Endothelial cell (in vitro differentiated cells): ENCODE measurements at places on chromosomes 1 and 21.

GRCh38 chr1:12177999-12178441, 11.2 kb downstream of the TNFRSF1B start:
- DNase-seq: no peak

- DNase-seq: no peak
Measured at GRCh38 chr1:4690951-4691675, 36.7 kb downstream of the AJAP1 start.

DNA sequence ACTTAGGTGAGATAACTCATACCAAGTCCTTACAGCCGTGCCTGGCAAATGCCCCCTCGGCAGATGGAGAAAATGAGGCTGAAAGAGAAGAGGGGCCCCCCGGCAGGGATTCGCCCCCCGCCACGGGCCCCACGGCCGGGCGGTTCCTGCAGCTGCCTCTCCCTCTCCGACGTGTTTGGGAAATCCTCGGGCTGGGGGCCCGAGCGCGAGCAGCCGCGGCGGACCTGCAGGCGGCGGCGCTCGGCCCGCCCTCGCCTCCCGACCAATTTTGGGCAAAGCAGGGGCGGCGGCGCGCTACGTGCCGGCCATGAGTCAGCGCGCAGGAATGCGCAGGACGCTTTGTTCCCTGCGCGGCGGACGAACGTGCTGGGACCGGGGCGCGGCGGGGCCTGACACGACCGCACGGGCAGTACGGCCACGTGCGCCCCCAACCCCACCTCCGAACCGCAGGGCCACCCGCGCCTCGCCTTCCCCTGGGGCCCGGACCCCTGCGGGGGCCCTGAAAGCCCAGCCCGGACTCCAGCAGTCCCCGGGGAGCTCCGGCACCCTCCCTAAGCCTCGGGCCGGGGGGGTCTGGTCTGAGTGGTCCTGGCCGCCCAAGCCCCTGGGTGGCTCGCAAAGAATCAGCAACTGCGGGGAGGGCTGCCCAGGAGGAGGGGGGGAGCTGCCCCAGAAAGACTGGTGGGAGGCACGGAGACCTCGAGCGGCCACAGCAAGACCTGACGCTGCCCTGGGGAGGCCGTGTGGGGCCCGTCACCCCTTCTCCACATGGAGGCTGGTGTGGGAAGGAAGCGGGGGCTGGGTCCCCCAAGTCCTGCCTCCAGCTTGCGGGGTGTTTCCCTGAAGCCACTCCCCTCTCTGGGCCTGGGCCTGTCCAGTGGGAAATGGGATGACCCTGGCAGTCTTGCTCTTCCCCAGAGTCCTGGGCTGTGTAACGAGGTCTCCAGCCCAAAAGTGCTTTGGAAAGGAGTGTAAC, 11.9 kb upstream of the EDN2 start:
- peak; percentile 79 for DNase-seq

GRCh38 chr1:84330125-84330984, 28.8 kb downstream of the SAMD13 start:
- no peak for DNase-seq

DNA sequence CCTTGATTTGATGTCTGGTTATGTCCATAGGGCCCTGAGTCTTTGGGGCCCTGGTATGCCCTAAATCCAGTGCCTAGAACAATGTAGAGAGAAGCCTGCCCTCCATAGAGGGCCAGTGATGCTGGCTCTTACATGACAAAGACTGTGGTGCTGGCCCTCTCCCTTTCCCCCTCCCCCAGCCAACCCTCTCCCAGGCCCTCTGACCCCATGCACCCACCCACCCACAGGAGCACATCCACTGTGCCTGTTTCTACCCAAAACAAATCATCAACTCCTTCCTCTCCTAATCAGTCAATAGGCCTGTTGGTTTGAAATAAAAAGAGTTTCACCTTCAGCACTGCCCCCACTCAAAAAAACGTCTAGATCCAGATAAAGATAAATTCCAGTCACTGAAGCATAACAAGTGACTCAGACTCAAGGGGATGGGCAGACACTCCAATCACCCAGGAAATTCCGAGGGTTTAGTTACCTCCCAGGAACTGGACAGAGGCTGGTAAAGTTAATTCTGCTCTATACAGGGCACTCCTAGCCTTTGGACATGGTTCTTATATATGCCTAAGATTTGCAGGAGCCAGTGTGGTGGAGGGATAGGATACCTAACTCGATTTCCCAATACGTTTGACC, 144.8 kb upstream of the VANGL1 start:
- DNase-seq: no peak

DNA sequence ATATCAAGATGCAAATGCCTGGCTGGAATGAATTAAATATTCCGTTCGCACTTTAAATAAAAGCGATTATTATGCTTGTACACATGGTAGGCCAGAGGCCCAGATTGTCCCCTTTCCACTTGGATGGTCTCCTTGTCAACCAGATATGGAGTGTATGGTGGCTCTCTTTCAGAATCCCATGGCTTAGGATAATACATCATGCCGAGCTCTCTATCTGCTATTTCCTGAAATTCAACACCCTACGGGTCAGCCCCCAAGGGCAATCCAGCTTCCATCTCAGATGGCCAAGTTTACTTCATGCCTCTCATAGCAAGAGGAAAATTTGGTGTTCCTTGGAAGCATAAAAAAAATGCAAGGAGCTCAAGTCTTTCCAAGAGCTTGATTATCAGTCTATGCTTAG, 25.4 kb upstream of the FMO1 start:
- no peak for DNase-seq

- DNase-seq: no peak
Measured at GRCh38 chr1:184340984-184341383, 45.8 kb upstream of the C1orf21 start.

DNA sequence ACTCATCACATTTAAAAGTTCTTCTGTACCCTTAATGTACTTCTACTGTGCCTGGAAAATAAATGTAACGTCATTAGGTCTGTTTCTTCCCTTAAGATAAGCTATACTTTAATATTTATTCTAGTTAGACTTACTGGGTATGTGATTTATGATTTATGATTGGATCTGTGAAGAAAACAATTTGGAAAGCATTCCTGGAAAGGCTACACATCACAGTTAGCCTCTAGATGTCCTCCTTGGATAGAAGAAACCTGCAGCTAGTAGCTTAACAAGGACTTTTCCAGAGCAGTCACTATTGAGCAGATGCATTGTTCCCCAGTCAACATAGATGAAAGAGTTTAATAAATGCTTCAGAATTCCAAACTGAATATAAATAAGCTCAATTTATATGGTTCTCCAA, 22.2 kb upstream of the ABL2 start:
- DNase-seq: no peak

- no peak for DNase-seq
Measured at GRCh38 chr1:63807046-63807445, 33.2 kb downstream of the ROR1 start.

DNA sequence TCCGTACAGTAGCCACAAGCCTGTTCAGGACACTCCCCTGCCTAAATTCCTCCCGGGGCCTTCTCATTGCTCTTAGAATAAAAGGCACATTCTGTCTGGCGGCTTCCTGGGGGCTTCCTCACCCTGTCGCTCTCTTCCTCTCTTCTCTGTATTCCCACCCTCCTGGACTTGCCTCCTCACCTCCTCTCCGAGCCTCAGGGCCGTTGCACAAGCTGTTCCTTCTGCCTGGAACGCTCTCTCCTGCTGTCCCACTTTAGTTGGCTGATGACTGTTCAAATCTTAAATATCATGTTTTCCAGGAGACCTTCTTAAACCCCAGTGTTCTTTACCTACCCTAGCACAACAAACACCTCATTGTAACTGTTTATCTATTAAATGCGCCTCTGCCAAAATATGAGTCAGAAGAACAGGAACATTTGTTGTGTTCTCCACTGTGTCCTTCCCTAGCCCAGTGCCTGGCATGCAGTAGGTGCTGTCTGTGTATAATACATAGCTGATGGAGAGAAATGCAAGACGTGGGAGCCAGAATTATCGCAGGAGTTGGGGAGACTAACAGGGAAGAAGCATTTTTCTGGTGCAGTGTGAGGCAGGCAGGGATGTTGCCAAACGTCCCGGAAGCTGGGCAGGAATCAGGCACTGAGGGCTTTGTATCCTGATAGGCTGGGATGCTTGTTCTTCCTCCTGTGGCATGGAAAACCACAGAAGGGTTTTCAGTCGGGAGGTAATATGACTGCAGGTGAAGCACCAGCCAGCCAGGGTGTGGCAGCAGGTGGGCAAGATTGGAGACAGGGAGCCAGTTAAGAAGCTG, 24.1 kb upstream of the THRAP3 start:
- DNase-seq: no peak
